Dermis microvascular lymphatic vessel endothelial cell (primary cell): ENCODE measurements at places on chromosomes 7 and 10. TPM values are rescaled to one million over a fixed set of nuclear protein-coding genes. Genes with fewer than 3 reads are reported as not detected.

The TFPI2 gene
- 60.8 and 290 TPM in 2 replicates for total RNA-seq

The NUTM2A gene
- 0.13 and 0.51 TPM in 2 replicates for total RNA-seq

The NME8 gene
- total RNA-seq = not detected in 2 replicates

The FKBP6 gene
- not detected in 2 replicates for total RNA-seq

The FAM25G gene
- total RNA-seq = not detected in 2 replicates

DNA sequence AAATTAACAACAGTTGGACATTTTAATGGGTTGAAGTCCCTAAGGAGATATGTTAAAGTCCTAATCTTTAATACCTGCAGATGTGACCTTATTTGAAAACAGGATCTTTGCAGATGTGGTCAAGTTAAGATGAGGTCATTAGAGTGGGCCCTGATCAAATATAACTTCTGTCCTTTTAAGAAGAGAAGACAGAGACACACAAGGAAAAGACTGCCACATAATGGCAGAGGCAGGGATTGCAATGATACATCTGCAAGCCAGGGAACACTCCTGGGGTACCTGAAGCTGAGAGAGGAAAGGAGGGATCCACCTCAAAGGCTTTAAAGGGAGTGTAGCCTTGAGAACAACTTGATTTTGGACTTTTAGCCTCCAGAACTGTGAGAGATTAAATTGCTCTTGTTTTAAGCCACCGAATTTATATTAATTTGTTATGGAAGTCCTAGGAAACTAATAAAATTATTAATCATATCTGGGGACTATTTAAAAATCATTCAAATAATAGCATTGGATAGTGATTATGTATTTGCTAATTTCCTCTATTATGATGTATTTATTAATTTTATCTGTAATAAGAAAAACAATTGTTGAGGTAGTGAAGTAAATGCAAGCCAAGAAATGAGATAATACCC lies 700.0 kb upstream of the PCDH15 start:
- peak; percentile 11 for DNase-seq

GRCh38 chr7:87445897-87446296 lies 29.6 kb downstream of the ABCB4 start:
- no peak for DNase-seq
